ENCODE measurements at places on chromosomes 2 and 18.

DNA sequence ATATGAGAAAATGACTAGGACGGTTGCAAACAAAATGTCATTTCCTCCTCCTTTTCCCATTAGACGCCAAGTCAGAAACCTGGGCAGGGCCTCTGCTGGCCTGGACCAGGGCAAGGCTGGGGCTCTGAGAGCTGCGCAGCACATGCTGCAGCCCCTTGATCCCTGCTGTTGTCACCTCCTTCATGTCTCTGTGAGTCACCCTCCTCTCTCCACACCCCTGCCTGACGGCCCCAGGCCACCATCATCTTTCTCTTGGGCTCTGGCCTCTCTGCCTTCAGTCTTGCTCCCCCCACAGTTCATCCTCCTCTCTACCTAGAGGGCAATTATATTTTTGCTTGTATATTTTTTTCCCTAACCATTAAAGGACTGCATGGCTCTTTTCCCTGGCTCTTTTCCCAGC lies 10.0 kb downstream of the FLACC1 start:
- DNase-seq = no peak

DNA sequence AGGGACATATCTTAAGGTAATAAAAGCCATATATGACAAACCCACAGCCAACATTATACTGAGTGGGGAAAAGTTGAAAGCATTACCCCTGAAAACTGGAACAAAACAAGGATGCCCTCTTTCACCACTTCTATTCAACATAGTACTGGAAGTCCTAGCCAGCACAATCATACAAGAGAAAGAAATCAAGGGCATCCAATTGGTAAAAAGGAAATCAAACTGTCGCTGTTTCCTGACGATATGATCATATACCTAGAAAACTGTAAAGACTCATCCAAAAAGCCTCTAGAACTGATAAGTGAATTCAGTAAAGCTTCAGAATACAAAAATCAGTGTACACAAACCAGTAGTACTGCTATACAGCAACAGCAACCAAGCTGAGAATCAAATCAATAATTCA lies 53.8 kb upstream of the PSME4 start:
- no peak for DNase-seq

DNA sequence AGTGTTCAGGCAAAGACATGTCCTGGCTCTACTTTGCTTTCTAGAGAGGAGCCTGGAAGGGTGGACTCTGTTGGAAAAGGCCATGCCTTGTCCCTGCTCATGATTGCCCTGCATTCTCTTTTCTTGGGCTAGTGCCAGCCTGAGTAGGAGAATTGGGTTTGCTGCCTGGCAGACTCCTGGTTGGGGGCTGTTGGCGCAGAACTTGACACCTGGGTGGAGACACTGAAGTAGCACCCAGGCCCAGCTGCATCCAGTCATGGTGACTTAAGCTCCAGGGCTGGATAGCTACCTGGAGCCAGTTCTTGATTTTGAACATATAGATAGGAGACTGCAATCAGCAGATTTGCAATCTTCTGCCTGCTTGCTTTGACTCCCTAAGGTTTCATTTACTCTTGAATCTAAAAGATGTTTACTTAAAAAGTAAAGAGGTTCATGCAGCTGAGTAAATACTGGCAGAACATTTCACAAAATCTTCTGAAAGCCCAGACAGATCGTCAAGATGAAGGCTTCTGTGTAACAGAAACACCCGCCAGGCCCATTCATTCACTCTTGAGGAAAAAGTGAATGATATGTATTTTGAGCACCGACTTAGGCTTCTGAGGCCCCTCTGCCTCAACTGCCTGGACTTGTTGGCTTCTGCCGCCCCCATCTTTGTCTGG lies 38.0 kb upstream of the YWHAQ start:
- no peak for DNase-seq

- no peak for DNase-seq
These were observed 49.6 kb upstream of the PTH2R start for GRCh38 chr2:208356846-208357574.

DNA sequence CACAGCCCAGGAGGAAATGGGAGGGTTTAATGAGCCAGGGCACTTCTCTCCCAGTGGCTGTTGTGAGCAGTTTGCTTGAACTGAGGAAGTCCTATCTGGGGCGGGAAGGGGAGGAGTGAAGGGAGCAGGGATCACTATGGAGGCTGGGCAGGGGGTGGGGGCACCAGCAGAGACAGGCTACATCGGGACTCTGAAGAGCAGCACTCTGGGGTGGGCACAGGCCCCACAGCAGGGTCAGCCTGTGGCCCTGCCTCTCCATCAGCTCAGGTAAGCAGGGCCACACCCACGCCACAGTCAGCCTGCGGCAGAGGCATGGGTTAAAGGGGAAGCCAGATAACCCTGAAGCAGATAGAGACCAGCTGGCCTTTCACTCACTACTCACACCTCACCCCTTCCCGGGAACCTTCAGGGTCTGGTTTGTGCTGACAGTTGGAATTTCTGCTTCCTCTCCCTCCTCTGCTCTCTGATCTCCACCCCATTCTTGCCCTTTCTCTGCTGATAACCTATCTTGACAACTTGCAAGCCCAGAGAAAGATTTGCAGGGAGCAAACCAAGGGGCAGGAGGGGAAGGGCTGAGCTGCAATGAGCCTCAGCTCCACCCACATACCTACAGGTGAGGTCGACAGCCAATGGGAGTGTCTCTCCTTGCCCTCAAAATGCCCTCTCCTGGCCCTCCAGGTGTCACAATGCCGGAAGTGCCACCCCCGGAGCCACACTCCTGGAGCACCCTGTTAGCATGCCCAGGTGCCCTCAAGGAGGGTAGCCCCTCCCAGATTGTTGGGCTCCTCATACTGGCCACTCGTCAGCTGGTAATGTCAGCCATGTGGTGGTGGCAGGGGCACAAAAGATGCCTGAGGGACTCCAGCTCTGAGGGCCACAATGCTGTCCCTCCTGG lies 3.7 kb downstream of the SIGLEC15 start:
- no peak for DNase-seq

GRCh38 chr2:233421091-233421816 lies 67.0 kb downstream of the DGKD start:
- no peak for DNase-seq

GRCh38 chr2:165969227-165969626 lies 15.7 kb upstream of the TTC21B start:
- DNase-seq = no peak

GRCh38 chr2:211216221-211216620 lies 659.8 kb downstream of the CPS1 start:
- DNase-seq = no peak

DNA sequence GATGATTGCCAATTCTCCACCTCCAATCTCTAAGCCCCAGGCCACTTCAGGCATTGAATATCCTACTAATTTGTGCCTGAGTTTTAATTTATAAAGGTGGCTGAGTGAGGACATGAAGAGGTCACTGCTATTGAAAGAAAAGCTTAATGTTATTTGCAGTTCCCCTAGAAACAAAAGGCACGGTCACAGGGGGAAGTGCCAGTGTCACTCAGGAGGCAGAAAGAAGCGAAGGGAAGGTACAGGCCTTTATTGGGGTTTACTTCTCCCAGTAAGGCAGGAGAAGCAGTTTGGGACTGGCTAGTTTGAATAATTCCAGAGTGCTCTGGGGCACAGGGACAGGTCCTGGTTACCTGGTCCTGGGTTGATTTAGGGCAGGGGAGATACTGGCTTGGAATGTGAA lies 1.7 kb upstream of the ABHD1 start:
- no peak for DNase-seq

GRCh38 chr2:23327416-23327815 lies 57.6 kb upstream of the KLHL29 start:
- DNase-seq = no peak

DNA sequence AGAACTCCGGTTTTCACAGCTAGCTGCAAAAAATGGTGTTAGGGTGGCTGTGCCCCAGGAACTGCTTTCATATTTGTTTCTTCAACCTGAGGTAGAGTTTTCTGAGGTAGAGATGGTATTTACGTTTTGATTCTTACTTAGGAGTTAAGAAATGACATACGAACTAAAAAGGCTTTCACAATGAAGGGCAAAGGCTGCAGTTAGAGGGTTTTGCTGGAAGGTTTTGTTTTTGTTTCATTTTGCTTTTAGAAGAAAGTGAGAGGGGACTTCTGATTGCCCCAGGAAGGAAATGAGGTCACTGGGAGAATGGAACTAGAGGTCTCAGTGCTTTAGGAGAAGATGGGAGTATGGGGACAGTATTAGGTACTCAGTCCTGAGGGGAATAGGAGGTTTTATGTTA lies 15.5 kb downstream of the CDCA7 start:
- DNase-seq = no peak

DNA sequence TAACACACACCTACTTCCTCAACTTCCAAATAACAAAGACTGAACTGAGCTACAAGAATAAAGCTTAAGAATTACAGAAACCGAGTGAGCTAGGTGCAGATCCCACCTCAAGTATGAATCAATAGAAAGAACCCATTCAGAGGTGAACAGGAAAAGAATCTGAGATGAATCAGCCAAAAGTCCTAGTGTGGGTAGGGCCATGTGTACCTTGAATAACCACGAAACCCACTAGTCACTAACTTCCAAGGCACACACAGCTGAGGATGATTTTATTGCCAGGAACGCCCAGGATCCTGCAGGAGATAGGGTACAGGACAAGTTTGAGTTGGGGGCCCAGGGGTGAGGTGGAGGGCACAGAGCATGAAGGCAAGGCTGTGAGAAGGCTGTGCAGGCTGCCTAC lies 99.7 kb upstream of the REG3A start:
- DNase-seq = no peak

- no peak for DNase-seq
These were observed 18.4 kb upstream of the VIT start for GRCh38 chr2:36677996-36678605.

GRCh38 chr2:149348291-149348690 lies 17.9 kb downstream of the LYPD6 start:
- no peak for DNase-seq

GRCh38 chr2:216696751-216697560 lies 1.6 kb upstream of the IGFBP5 start:
- DNase-seq = no peak

DNA sequence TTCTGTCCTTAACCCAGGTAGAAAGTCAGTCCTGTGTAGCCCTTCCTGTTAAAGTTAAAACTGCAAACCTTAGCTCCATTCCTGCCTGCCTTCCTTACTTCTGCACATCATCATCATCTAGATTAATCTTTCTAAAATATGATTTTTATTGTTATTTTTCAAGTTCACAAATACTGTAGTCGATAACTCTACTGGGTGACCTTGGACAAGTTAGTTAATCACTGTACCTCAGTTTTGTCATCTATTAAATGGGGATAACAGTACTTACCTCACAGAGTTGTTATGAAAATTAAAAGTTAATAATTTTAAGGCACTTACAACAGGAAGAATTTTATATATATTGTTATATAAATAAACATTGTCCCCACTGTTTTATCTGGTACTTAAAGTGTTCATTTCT lies 2.5 kb upstream of the YPEL5 start:
- no peak for DNase-seq

DNA sequence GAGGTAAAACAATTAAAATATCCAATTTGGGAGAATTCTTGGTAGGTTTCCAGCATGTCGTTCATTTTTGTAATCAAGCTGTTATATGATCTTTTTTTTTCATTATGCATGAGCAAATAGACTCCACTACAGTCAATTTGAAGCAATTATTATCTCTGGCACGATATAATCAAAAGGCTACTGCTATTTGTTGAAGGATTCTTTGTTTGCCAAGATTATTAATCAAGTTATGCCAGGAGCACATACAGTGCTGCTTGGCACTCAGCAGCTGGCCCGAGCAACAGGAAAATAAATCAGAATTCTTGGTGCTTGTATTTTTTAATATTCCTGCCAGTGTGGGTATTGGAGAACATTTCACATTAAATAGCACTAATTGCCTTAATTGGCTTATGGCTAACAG lies 279.5 kb downstream of the RND3 start:
- no peak for DNase-seq

GRCh38 chr2:98768384-98769113 lies 37.6 kb upstream of the MGAT4A start:
- no peak for DNase-seq

- DNase-seq = no peak
These were observed 22.3 kb downstream of the EML4 start for GRCh38 chr2:42191285-42192009.

- no peak for DNase-seq
These were observed 2.7 kb downstream of the MIB1 start for GRCh38 chr18:21743166-21743832.

DNA sequence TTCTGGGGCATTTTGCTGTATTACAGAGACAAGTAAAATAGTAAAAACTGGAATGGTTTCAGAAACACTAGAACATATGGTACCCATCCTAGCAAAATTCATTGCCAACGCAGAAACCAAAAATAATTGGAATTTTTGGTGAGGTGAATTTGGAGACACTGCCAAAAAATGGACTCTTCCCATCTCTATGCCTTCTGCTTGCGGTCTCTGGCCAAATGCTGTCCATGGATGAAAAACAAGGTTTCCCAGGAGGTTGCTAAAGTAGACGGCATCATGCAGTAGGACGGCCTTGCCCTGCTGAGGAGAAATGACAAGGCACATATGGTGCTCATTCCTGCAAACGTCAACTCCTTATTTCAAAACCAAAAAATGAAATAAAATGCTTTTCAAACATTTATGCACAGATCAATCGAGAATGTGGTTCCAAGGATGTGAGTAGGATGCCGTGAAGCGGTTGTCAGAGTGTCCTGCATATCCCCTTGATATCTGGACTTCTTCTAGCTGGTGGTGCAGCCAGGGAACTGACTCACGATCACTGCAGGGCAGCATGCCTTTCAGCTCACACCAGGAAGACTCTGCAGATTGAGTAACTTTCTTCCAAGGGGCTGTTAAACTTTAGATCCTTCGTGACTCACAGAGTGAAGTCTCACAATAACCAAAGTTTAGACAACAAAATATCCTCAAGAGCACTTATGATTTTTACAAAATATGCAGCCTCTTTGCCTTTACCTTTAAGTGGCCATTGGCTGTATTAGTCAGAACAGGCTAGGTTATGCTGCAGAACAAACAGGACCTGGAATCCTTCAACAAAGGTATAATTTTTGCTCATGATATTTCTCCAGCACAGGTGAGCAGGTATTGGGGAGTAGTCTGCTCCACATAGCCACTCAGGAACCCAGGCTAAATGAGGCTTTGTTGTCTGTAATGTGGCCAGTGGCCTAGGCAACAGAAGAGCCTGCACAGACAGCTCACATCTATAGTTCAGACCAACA lies 149.4 kb upstream of the NDUFV2 start:
- no peak for DNase-seq

DNA sequence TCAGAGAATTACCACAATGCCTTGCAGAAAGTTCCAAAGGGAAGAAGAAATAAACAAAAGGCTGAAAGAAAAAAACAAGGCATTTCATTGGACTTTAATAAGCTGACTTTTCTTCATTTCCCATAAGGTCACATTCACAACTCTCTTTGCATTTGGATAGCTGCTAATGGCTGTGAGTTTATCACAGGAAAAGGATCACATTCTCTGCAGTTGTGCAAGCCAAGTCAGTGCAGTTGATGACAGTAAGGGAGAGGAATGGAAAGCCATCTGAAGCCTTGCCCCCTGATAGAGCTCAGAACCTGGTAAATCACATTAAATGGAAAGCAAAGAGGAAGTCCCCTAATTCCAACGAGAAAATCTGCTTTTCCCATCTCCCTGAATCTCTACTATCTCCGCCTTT lies 950.6 kb downstream of the CNTNAP5 start:
- no peak for DNase-seq
